LHCN-M2 (cell line): ENCODE measurements at places on chromosomes 13 and 19. TPM values are rescaled to one million over a fixed set of nuclear protein-coding genes. Genes with fewer than 3 reads are reported as not detected.

DNA sequence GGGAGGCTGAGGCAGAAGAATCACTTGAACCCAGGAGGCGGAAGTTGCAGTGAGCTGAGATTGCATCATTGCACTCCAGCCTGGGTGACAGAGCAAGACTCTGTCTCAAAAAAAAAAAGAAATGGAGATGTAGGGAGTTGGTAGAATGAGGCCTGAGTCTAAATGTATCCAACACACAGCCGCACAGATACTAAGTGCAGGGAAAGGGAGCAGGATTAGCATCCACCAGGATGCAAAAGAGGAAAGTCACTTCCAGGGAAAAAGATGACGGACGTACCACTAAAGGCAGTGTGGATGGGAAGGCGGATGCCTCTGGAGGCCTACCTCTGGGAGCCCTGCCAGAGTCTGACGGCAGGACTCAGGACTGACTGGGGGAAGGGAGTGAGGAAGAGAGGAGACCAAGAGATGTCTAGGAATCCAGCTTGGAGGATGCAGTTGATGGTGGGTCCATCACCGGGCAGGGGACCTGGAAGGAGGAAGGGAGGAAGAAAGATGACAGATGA lies 6.8 kb downstream of the FAM98C start:
- DNase-seq: no peak

GRCh38 chr13:113765564-113765910 lies 6.5 kb downstream of the TMEM255B start:
- DNase-seq: no peak

GRCh38 chr19:36160821-36161596 lies 8.8 kb upstream of the COX7A1 start:
- no peak for DNase-seq

DNA sequence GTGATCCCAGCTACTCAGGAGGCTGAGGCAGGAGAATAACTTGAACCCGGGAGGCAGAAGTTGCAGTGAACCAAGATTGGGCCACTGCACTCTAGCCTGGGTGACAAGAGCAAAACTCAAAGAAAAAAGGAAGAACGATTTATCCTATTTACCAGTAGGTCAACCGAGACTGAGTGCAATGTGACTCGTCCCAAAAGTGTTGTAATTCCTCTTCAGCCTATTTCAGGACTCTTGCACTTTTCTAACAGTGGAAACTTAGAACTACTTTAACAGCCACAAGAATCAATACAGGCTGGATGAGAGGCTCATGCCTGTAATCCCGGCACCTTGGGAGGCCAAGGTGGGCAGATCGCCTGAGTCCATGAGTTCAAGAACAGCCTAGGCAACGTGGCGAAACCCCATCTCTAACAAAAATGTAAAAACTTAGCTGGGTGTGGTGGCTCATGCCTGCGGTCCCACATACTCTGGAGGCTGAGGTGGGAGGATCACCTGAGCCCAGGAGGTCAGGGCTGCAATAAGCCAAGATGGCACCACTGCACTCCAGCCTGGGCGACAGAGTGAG lies 4.3 kb upstream of the NR1H2 start:
- DNase-seq: no peak

Gene IL11
- 1.7 and 2.1 TPM in 2 replicates for total RNA-seq

Gene SIGLECL1
- not detected in 2 replicates for total RNA-seq

Gene PSG6
- total RNA-seq: not detected in 2 replicates
